SK-MEL-5 (cell line): ENCODE measurements at places on chromosomes 1 and 21. TPM values are rescaled to one million over a fixed set of nuclear protein-coding genes. Genes with fewer than 3 reads are reported as not detected.

- DNase-seq, result no peak
Measured at GRCh38 chr1:100793659-100794058, 74.1 kb downstream of the VCAM1 start.

DNA sequence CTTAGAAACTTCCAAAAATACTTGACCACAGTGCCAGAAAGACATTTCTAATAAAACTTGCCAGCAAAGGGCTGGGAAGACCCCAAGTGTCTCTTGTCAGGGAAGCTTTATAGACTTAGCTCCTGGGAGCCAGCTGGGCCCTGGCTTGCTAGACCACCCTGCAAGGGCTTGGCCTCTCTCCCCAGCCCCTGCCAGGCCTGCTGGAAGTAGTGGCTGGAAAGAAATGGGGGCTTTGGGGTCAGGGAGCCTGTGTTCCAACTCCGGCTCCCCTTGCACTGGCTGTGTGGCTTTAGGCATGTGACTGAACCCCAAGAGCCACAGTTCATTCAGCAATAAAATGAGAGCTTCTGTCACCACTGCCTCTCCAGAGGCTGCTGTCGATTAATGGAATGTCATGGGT, 31.1 kb downstream of the H3-3A start:
- no peak for DNase-seq

DNA sequence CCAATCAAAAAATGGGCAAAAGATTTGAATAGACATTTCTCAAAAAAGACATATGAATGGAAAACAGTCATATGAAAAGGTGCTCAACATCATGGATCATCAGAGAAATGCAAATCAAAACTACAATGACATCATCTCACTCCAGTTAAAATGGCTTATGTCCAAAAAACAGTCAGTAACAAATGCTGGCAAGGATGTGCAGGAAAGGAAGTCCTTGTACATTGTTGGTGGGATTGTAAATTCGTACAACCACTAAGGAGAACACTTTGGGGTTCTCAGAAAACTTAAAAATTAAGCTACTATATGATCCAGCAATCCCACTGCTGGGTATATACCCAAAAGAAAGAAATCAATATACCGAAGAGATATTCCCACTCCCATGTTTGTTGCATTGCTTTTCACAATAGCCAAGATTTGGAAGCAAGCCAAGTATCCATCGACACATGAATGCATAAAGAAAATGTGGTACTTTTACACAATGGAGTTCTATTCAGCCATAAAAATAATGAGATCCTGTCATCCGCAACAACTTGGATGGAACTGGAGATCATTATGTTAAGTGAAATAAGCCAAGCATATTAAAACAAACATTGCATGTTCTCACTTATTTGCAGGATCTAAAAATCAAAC, 17.9 kb downstream of the GBP5 start:
- peak; percentile 70 for DNase-seq

DNA sequence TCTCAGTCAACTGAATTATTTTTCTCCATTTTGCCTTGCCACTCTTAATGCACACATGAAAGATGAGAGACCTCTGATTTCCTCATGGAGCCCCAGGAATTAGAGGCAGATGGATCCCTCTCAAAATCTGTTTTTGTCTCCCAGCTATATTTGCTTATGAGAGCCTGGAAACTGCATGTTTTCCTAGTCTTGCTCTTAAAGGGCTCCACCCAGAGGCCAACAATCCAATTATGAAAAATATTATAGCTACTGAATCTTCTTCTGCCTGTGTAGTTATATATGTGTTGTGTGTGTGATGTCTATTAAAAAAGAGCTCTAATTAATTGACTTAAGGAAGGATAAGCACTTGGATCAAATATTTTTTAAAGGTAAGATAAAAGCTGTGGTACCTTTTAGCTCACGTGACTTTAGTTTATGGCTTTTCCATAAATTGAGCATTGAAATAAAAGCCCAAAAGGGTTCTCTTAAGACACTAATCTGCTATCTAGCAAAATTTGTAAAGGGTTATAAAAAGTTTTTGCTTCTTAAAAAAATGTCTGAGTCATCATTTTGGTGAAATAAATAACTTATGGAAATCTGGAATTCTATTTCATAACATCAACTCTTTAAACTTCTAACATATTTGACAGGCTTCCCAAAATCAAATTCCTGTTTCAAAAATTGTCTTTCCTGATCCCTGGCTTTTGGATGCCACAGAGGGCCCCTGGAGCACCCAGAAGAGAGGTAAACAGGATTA, 31.2 kb upstream of the TSPEAR start:
- DNase-seq, result peak; percentile 53

CLDN17 gene
- total RNA-seq, result not detected in 2 replicates

FLAD1 gene
- total RNA-seq, result 53.5 and 58.2 TPM in 2 replicates
